ENCODE measurements at places on chromosomes 1 and 21. TPM values are rescaled to one million over a fixed set of nuclear protein-coding genes. Genes with fewer than 3 reads are reported as not detected.

Gene COL8A2
- 0.67 TPM for total RNA-seq

Gene BARHL2
- total RNA-seq, result not detected

GRCh38 chr21:32956061-32956656 is 69.6 kb upstream of the OLIG2 start:
- DNase-seq, result no peak

GRCh38 chr1:233497679-233498078 is 116.2 kb upstream of the KCNK1 start:
- DNase-seq, result no peak

GRCh38 chr1:198638441-198638840 is 399 bp upstream of the PTPRC start:
- DNase-seq, result no peak

Gene C1QB
- 102 TPM for total RNA-seq
